Astrocyte (in vitro differentiated cells and primary cell): ENCODE measurements at places on chromosomes 13 and 19. TPM values are rescaled to one million over a fixed set of nuclear protein-coding genes. Genes with fewer than 3 reads are reported as not detected.

The DENND1C gene
- total RNA-seq: 0.19 TPM in 1 of 2 replicates, not detected in the other

The ZNF497 gene
- 0.43 and 0.55 TPM in 2 replicates for total RNA-seq

The KLK1 gene
- not detected in 2 replicates for total RNA-seq

The MBD3L2 gene
- 0.57 TPM in 1 of 2 replicates, not detected in the other for total RNA-seq

The ZNF730 gene
- 2.0 and 2.8 TPM in 2 replicates for total RNA-seq

The ZNF490 gene
- total RNA-seq: 8.2 and 12.5 TPM in 2 replicates

The SH2D3A gene
- 0.91 and 2.6 TPM in 2 replicates for total RNA-seq

The TGFBR3L gene
- 2.8 and 4.6 TPM in 2 replicates for total RNA-seq

The MBNL2 gene
- 66.5 and 70.2 TPM in 2 replicates for total RNA-seq

The SRRM5 gene
- total RNA-seq: 0.23 TPM in 1 of 2 replicates, not detected in the other

The CFAP97D2 gene
- total RNA-seq: not detected in 2 replicates
